Midbrain (tissue), 1 donor: ENCODE measurements at places on chromosomes 3 and 15.

- DNase-seq: no peak
Observed at GRCh38 chr3:51340013-51340829, 44.9 kb upstream of the MANF start.

GRCh38 chr3:62667714-62668113, 207.5 kb downstream of the CADPS start:
- no peak for DNase-seq

GRCh38 chr3:170083343-170083742, 45.5 kb downstream of the GPR160 start:
- DNase-seq: no peak

GRCh38 chr3:133606902-133607301, 33.4 kb downstream of the CDV3 start:
- DNase-seq: no peak

- no peak for DNase-seq
Observed at GRCh38 chr3:196793246-196793645, 53.6 kb downstream of the PAK2 start.

DNA sequence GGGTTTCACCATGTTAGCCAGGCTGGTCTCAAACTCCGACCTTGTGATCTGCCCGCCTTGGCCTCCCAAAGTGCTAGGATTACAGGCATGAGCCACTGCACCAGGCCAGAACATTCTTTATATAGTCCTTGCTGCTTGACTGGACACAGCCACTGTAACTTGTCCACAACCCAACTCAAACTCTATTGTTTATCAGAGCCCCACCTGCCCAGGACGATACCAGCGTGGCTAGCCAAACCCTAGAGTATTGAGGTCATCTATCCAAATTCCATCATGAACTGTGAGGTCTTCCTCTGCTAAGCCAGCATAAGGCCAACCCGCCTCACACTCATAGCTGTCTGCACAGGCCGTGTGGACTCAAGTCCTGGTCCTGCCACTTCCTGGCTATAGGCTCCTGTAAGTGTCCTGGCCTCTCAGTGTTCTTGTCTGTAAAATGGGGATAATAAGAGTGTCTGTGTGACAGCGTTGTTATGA, 63.9 kb downstream of the DAPK2 start:
- no peak for DNase-seq

DNA sequence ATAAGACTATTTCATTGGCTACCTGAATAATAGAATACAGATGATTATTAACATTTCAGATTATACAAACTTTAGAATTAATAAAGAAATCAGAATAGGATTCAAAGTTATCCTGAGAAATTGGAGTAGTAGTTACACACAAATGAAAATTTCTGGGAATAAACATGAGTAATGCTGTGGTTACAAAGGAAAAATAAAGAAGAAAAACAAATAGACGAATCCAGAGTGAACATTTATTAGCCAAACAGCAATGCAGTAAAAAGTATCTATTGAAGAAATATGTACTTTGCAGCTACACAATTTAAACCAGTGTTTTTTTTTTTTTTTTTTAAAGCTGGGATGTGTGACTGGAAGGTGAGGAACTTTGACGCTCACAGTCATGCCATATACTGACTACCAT, 1159.2 kb downstream of the TUSC7 start:
- DNase-seq: no peak

DNA sequence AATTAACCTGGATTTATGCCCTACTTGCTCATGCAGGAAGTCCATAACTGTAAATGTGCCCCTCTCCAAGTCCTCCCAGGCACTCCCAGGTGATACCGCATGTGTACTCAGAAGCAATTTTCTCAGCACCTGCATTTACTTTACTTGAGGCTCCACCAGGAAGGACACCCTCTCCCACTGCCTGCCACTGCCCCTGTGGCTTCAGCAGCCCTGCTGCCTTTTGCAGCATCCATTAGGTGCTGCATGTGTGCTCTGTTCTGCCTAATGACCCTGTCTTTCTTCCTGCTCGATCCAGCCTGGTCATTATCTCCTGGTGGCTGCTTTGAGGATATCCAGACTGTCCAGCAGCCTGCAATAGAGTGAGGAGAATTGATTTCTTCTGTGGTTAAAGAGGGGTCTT, 107.6 kb upstream of the SEMA6D start:
- DNase-seq: no peak

- peak; percentile 38 for DNase-seq
Observed at GRCh38 chr3:51982352-51982837, 940 bp upstream of the ACY1 start.

DNA sequence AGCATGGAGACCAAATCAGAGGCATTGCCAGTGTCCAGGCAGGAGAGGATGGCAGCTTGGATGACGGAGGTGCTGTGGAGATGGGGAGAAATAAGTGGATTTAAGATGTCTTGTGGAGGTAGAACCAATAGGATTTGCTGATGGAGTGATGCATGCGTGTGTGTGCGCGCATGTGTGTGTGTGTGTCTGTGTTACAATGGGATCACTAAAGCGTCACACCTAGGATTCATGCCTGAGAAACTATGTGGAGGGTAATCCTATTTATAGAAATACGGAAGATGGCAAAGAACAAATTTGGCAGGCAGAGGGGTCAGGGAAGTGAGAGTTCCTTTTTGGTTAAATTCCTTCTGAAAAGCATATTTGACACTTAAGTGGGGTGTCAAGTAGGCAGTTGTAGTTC, 64.8 kb upstream of the ARL8B start:
- DNase-seq: no peak

GRCh38 chr3:138327831-138328230, 1.8 kb downstream of the NME9 start:
- DNase-seq: no peak

DNA sequence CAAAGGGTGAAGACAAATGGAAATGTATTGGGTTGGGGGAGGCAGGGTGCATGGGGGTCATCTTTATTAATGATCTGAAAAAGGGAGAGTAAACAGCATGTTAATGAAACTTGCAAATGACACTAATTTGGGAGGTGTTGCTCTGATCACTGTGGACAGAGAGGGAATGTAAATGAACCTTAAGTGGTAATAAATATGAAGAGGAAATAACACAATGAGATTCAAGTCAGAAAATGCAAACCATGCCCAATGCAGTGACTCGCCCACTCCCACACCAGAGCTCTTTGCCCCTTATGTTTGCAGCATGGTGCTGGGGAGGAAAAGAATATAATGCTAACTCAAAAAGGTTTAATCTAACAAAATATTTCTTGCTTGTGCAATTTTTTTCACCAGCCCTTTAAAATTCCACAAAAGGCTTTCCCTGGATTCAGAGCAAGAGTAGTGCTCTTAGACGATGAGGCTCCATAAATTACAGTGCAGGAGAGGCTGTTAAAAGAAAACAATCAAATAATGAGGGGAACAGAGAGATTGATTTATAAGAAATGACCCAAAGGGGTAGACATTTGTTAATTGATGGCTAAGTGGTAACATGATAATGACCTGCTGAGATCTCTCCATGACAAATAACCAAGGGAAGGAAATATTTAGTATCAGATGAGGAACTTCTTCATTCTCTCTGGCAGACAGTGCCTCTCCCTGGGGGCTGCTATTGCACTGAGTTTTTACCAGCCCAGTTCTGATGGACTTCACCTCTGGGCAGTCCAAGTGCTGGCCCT, 210.0 kb upstream of the PPP2R3A start:
- no peak for DNase-seq

DNA sequence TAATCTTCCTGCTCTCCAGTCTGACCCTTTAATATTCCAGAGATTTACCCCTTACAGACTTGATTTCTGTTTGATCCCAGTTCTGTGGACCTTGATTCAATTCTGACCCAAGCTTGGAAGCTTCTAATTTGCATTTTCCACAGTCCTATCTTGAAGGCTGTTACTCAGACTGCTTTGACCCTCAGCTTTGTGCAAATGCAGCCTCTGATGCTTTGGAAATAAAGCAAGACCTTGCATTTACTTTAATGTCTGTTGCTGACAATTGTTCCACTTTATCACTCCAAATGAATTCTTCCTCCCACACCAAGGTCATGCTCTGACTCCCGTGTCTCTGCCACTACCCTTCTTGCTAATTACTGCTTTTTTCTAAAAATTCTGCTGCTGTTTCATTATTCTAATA, 886.0 kb downstream of the TUSC7 start:
- no peak for DNase-seq

DNA sequence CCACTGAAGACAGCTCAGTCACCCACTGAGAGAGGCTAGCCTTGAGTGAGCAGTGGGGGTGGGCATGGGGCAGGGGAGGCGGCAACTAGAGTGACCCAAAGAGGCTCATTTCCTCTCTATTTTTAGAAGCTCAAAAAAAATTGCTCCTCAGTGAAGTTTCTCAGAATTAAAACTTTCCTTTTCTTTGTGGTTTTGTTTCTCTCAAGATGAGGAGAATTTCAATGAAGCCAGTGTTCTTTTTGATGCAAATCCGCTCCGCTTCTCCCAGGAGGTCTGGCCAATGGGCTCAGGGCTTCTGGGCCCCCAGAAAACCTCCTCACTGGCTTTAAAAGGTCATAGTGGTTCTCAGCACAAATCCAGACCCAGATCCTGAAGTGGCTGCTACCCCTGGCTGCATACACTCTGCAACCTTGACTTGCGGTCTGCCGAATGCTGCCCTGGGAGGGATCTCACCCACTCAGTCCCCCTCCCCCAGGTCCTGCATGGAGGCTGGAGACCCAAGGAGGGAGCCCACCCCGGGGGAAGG, at the start of gene ACSBG1:
TSS of gene ACSBG1 (minus strand) at position 51 of the 526 bp plus-strand sequence. CDS start 64 bp downstream, outside the sequence.
- DNase-seq: peak; percentile 41

DNA sequence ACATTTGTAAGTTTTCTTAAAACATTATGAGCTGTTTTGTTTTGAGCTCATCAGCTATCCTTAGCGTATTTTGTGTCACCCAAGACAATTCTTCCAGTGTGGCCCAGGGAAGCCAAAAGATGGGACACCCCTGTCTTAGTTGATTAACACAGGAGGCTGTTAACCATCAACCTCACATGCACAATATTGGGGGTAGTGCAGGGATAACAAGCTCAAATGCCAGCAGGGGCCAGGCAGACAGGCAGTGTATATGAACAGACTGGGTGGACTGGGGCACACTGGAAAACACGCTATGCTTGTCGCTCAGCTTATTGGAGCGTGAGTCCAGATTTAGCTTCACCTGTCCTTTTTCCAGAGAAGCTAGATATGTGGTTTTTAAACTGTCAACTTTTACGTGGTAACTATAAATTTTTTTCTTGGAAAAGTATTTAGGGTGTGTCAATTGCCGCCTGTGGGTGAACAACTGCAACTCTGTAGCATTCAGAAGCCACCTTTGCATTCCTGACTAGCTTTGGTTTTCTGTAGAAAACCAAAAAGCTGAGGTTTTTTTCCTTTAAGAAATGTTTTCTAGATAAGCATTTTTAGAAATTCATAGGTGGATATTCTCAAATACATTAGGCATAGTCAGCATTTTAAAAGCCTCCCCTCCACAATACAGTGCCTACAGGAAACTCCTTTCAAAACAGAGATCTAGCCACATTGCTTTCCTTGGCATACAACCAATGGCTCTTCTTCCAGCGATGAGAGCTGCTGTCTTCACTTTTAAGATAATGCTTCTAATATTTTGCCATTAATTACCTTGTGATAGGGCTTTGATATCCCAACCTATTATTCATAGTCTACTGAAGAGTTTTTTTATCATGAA, 14.6 kb downstream of the PSMD6 start:
- no peak for DNase-seq

- DNase-seq: no peak
Observed at GRCh38 chr3:132285620-132285945, 31.6 kb upstream of the ACP3 start.

DNA sequence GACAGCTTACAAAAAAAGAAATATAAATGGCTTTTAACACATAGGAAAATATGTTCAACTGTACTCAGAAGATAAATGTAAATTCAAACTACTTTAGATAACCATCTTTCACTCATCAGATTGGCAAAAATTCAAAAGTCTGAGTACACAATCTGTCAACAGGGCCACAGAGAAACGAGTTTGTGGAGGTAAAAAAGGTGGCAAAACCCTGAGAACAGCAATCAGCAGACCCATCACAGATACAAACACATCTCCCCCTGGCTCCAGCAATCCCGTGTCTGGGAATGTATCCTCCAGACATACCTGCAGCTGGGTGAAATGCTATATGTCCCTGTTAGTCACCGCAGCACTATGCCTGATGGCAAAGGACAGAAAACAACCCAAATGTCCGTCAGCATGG, 149.5 kb downstream of the OSBPL10 start:
- no peak for DNase-seq

GRCh38 chr3:52533623-52534280, at the start of gene NT5DC2:
TSS of gene NT5DC2 (minus strand) at chr3:52533857. CDS start at chr3:52533737, 120 bp downstream.
- DNase-seq: peak; percentile 56

- peak; percentile 50 for DNase-seq
Observed at GRCh38 chr15:33737687-33738601, 230.4 kb upstream of the CHRM5 start.

GRCh38 chr3:186772281-186772694, 11.1 kb upstream of the EIF4A2 start:
- DNase-seq: no peak

DNA sequence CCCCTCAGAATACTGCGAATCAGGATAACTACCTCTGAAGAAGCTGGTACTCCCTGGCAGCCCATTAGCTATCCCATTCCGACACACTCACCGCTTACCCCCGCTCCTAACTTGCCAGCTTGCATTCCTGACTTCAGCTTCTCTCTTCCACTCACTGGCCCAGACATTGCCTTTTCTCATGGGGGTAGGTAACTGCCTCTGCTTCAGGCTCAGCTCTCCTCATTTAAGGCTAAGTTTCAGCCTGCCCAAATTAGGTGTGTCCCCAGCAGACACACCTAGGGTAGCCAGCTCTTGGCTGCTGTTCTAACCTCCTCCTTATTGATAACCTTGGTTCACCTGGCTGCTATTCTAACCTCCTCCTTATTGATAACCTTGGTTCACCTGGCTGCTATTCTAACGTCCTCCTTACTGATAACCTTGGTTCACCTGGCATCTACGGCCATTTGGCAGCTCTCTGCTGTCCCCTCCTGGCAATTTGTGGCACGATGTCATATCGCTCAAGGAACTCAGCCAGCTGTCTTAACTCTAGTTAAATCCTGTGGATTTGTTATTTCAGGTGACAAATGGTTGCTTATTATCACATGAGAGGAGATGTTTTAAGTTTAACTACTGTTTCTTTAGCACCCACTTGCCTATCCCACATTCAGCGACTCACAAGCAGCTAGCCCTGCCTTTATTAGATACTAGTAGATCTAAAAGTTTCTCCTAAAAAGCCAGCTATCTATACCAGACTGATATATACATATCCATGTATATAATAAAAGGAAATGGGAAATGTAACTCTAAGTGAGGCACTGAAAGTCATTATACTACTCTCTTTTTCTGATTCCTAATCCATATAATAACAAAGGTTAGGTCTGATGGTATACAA, 106.5 kb upstream of the ACP3 start:
- no peak for DNase-seq

DNA sequence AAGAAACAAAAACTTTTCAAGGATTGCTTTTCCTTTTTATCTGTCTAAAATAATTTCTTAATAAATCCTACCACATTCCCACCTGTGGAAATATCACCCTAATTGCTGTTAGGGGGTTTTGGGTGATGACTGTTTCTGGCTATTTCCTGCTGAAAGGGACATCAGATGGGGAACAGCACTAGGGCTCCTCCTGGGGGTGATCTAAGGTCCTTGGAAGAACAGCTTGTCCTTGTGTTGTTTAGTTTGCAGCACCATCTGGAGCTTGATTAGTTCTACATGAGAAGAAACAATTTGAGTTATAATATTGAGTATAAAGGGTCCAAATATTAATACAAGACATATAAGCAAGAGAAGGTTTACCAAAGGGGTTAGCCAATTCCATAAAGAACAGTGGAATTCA, 18.7 kb downstream of the OR5H15 start:
- no peak for DNase-seq
